ENCODE measurements at places on chromosomes 11 and 22. TPM values are rescaled to one million over a fixed set of nuclear protein-coding genes. Genes with fewer than 3 reads are reported as not detected.

The TYR gene
- 0.02 TPM for polyA plus RNA-seq

The LDHAL6A gene
- polyA plus RNA-seq, result 0.07 TPM

The TRIM21 gene
- 28.9 TPM for polyA plus RNA-seq

The FGF4 gene
- 0.14 TPM for polyA plus RNA-seq

The HIRA gene
- 15.9 TPM for polyA plus RNA-seq

The LRRC74B gene
- polyA plus RNA-seq, result 0.16 TPM

The PRR14L gene
- 10.1 TPM for polyA plus RNA-seq

Data from thymus (tissue), 14 donors.